ENCODE measurements at places on chromosomes 2 and 18.

DNA sequence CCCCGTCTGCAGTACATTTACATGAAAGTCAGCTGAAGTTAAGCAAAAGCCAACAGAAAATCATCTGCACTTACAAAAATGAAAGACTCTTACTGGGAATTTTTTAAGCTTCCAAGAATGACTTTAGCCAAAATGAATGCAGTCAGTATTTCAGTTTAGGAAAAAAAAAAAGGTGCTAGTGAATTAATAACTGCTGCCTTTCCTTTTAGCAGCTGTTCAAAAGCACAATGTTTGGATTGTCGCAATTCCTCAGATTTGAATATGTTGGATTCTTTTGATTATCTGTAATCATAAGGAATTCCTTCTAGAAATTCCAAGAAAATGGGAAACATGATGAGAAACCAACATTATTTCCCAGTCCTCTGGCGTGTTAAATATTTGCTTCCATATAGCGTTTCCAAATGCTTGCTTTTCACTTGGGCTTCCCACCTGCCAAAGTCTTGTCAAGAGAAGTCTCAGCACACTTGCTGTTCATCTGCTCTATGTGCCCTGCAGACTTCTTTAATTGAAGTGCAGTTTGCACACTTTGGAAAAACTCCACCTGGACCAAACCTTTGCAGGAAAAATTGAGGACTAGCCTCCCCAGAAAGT lies 653.0 kb upstream of the SLC39A10 start:
- DNase-seq: no peak

DNA sequence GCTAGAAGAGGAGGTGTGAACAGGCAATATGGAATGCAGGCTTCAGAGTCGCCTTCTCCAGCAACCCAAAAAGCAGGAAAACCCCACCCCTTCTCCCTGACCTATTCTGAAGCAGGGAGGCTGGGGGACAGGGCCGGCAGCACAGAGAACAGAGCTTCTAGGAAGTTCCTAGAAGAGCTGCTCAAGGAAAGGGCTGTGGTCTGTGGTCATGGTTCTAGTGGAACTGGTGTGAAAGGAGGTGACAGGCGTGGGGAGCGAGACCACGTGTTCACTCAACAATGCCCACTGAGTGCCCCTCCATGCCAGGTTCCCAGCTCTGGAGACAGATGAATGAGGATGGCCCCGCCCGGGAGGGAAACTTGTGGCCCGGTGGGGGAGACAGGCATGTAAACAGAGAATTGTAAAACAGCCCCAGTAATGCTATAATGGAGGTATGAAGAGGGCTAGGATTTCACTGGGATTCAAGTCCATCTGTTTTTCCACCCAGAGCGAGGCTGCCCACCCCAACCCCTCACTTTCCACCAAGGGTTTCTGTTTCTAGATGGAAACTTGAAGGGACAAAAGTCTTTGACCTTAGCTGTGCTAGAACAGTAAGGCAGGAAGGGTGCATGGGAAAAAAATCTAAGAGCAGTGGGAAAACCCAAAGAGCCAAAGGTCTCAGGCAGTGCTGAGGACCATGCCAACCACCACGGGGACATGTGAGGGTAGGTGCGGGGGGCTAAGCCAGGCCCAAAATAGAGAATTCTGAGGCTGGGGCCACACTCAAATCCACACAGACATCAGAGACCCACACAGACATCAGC lies 71.8 kb downstream of the TNS1 start:
- no peak for DNase-seq

GRCh38 chr2:110197452-110197851 lies 7.4 kb downstream of the NPHP1 start:
- DNase-seq: no peak

DNA sequence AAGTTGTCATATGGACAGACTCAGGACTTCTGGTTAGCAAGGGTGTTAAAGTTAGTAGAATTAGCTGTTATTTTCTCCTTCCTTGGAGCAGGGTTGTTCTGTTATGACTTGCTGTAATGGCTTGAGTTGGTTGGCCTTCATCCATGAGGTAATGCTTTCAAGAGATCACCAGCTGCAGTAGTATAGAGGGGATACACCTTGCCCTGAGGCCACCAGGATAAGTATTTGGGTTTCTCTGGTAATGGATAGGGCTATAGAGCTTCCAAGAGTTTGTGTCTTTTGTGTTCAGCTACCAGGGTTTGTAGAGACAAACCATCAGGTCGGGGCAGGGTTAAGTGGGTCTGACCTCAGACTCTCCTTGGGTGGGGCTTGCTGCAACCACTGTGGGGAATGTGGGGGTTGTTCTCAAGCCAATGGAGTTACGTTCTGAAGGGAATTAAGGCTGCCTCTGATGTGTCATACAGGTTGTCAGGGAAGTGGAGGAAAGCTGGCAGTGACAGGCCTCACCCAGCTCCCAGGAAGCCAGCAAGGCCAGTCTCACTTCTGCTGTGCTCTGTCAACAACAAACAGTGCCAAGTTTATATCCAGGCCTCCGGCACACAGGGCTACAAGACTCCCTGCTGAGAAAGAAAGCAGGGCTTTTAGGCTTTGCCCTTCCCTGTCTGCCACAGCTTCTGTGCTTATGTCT lies 356.6 kb downstream of the SPAG16 start:
- no peak for DNase-seq

DNA sequence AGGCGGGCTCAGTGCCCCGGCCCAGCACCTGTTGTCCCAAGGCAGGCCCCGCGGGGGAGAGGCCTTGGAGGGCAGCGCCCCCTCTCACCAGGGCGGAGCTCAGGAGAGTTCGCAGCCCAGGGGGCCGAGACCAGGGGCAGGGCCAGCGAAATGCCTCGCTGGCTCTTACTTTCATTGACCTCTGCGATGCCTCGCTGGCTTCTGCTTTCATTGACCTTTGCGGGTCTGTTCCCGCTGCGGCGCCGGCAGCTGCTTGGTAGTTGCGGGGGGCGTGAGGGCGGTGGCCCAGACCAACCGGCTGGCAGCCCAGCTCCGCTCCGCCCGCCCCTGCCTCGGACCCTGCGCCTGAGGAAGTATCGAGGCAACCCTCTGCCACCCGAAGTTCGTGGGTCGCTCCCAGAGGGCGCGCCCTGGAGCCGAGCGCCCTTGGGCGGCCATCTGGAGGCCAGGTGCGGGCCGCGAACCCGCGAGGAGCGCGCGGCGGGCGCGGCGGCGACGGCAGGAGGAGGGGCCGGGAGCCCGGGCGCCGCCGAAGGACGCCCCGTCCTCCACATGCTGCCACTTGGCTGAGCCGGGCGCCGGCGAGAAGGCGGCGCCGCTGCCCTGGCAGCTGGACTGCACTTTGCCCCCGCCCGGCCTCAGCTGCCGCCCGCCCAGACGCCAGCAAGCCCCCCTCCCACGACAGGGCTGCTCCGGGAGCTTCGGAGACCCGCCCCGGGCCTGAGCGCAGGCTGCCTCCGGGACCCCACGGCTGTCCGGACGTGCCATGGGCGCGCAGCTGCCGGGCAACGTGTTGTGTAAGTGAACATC lies 118.0 kb upstream of the MSTN start:
- DNase-seq: no peak

DNA sequence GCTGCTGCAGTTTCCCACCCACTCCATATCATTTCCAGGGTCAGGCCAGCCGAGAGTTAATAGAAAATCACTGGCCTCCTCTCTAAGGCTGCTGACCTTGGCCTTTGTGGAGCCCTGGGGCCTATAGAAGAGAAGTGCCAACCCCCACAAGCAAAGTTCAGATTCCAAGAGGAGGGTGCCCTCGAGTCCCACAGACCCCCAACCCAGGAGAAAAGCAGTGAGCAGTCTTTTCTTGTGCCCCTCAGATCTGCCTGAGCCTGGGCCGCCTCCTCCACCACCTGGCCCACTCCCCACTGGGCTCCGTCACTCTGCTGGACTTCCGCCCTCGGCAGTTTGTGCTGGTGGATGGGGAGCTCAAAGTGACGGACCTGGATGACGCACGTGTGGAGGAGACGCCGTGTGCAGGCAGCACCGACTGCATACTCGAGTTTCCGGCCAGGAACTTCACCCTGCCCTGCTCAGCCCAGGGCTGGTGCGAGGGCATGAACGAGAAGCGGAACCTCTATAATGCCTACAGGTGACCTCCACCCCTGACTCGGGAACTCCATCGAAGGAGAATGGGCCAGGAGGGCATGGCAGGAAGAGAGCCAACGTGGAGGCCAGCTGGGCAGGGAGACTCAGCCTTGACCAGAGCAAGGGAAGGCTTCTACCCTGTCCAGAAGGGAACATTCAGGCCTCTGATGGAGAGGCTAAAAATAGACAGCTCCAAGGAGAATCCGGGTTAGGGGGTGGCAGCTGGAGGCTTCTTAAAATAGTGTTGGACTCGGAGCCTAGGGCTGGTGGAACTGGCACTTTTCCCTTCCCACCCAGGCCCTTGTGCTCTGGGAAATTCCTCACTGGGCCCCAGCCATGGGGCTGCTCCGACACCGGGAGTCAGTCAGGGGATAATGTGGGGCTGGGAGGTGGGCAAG lies 6.2 kb downstream of the PKDCC start:
- no peak for DNase-seq

DNA sequence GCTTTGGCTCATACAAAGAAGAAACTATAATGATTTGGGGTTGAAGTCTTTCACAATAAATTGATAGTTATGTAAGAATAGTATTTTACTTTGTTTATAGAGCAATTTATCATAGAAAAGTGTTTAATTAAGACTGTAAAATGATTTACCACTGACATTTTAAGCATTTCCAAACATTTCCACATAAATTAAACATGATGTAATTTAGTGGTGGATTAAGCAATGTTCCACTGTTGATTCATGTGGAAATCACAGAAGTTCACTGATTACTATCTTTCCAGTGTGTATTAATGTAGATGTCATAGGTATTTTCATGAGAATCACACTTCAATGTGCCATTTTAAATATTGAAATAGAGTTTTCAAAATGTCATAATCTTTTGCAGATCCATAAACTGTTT lies 40.1 kb upstream of the GRB14 start:
- no peak for DNase-seq

DNA sequence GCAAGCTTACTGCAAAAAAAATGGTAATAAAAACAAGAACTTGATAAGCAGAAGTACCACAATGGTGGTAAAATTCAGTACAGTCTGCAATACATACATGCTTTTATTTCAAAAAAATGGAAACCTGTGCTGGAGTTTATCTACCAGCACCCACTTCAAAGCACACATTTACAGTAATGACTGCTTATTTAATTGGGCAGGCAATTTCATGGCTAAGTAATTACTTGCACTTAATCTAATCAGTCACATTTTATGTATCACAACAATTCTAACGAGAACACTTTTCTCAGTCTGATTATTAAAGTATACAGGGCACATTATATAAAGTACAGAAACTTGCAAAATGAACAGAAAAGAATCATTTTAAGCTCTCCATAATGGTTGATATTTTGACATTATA lies 5.2 kb downstream of the APCDD1 start:
- DNase-seq: no peak

DNA sequence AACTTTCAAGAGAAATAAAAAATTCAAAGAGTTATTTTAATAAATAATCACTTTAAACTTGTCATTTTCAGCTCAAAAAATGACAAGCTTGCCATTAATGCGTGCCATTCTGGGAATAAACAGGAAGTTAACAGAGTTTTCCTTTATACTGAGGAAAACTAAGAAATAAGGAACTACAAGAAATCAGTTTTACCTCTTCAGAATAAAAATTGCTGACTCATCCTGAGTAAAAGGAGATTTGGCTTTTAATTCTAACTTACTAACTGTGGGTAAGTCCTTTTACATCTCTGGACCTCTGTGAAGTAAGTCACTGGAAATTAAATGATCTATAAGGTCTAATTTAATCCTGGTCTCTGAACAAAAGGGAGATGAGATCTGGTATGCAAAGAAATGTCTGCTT lies 16.1 kb downstream of the CEBPZ start:
- no peak for DNase-seq

- no peak for DNase-seq
Measured at GRCh38 chr2:190964170-190964795, 49.7 kb downstream of the STAT1 start.

GRCh38 chr2:27911458-27912210 lies 21.1 kb downstream of the BABAM2 start:
- DNase-seq: no peak

GRCh38 chr18:7059276-7059675 lies 58.3 kb downstream of the LAMA1 start:
- no peak for DNase-seq

GRCh38 chr2:130327703-130328527 lies 14.8 kb upstream of the IMP4 start:
- DNase-seq: no peak

DNA sequence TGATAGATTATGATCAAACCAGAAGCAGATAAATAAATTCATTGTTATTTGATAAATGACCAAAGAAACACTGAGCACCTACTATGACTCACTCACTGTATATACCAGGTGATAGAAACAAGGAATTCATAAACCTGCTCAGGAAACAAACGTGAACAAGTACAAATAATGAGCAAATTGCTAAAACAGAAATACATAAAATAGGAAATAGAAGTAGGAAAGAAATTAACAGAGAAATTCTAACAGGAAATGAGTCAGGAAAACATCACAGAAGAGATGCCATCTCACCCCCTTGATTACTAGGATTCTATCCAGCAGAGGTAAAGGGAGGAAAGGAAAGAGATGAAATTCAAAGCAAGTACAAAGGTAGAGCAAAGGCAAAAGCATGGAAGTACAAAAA lies 31.3 kb downstream of the EXOC6B start:
- DNase-seq: no peak

DNA sequence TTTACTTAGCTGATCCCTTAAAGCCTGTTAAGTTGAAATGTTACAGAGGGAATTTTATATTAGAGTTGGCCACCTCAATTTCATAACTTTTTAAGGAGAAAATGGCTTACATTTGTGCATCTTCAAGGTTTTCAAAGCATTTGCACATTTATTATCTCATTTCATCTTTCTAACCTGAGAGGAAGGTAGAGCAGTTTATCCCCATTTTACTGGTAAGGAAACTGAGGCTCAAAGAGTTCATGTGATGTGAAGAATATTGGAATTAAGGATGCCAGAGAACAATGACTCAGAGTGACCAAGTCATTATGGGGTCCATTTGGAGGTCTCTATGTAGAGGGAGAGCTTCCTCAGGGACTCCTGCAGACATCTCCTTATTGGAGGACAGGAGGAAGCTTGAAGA lies 35.0 kb downstream of the PRKRA start:
- DNase-seq: no peak

DNA sequence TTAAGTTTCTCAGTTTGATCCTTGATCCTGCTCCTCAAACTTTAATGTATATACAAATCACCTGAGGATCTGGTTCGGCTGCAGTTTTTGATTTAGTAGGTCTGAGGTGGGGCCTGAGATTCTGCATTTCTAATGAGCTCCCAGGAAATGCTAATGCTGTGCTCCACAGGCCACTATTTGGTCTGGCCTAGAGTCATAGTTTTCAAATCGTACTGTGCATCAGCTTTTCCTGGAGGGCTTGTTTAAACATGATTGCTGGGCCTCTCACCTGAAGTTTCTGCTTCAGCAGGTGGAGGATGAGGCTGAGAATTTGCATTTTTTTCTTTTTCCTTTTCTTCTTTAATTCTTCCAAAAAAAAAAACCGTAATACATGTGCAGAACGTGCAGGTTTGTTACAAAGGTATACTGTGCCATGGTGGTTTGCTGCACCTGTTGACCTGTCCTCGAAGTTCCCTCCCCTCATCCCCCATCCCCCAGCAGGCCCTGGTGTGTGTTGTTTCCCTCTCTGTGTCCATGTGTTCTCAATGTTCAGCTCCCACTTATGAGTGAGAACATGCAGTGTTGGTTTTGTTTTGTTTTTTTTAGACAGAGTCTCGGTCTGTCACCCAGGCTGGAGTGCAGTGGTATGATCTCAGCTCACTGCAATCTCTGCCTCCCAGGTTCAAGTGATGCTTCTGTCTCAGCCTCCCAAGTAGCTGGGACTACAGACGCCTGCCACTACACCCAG lies 42.2 kb upstream of the CD28 start:
- DNase-seq: no peak

- no peak for DNase-seq
Measured at GRCh38 chr18:6405237-6406074, 9.3 kb downstream of the L3MBTL4 start.

- no peak for DNase-seq
Measured at GRCh38 chr2:75146606-75147332, 52.6 kb downstream of the TACR1 start.
